ENCODE measurements at places on chromosomes 2 and 18.
A peak's percentile ranks its signal among the peaks of the same experiment; 100 is the strongest.

- DNase-seq, result no peak
Measured at GRCh38 chr2:380772-381171, 92.9 kb upstream of the ALKAL2 start.

DNA sequence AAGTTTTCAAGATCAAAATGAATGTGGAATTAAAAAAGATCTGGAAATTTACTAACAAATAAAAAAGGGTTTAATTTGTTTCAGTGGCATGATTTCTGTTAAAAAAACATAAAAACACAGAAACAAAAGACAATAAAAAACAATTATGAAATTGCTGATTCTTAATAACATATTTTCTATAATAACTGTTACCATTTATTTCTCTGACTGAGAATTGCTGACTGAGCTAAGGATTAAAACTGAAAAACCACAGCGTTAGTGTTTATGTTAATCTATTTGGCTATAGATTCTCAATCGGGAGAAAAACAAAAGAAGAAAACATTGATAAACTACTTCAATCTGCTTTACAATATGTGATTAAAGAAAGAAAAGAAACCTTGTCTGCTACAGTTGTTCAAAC lies 678.6 kb upstream of the ZEB2 start:
- no peak for DNase-seq

GRCh38 chr2:220419647-220420046 lies 792.2 kb downstream of the SLC4A3 start:
- no peak for DNase-seq

DNA sequence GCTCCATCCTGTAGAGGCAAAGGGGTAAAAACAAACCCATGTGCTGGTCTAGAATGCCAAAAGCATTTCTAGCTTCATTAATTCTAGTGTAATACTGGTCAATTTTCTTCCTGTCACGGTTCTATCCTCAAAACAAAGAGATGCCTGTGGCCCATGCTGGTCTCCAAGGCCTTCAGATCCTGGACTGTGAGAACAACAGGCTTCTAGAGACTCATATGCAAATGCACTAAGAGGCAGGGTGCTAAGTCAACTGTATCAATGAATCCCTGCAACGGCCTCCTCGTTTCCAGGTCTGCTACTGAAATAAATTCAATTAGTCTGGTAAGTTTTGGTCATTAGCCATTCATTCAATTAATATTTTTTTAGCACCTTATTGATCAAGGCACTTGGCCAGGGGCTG lies 4.0 kb downstream of the IFT172 start:
- DNase-seq, result no peak

DNA sequence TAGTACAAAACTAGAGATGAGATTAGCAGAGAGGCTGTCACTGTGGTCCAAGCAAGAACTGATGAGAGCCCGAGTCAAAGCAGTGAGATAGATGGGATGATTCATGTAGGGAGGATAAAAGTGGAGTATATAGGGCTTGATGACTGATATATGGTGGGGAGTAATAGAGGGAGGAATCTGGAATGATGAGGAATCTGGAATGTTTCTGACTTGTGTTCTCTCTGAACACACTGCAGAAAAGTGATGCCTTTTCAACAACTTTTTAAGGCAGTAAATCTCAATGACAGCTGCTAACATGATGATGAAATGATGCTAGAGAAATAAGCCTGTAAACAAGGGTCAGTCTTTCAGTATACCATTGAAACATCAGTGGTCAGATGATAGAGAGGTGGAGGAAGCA lies 143.5 kb upstream of the SP5 start:
- DNase-seq, result no peak

DNA sequence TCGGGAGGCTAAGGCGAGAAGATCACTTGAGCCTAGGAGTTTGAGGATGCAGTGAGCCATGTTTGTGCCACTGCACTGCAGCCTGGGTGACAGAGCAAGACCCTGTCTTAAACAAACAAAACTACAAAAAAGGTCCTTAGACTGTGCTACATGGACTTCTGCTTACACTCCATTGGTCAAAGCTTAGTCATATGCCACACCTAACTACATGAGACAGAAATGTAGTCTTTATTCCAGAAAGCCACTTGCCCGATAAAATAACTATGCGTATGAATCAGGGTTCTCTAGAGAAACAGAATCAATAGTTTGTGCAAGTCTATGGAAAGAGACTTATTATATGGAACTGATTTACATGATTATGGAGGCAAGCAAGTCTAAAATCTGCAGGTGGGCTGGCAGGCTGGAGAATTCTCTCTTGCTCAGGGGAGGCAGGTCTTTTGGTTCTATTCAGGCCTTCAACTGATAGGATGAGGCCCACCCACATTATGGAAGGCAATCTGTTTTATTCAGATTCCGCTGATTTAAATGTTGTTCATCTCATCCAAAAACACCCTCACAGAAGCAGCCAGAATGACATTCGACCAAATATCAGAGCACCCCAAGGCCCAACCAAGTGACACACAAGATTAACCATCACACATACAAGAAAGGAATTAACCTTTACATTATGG lies 114.4 kb upstream of the SIX2 start:
- DNase-seq, result no peak

GRCh38 chr2:105393373-105394055 lies 5.3 kb downstream of the FHL2 start:
- DNase-seq, result no peak

DNA sequence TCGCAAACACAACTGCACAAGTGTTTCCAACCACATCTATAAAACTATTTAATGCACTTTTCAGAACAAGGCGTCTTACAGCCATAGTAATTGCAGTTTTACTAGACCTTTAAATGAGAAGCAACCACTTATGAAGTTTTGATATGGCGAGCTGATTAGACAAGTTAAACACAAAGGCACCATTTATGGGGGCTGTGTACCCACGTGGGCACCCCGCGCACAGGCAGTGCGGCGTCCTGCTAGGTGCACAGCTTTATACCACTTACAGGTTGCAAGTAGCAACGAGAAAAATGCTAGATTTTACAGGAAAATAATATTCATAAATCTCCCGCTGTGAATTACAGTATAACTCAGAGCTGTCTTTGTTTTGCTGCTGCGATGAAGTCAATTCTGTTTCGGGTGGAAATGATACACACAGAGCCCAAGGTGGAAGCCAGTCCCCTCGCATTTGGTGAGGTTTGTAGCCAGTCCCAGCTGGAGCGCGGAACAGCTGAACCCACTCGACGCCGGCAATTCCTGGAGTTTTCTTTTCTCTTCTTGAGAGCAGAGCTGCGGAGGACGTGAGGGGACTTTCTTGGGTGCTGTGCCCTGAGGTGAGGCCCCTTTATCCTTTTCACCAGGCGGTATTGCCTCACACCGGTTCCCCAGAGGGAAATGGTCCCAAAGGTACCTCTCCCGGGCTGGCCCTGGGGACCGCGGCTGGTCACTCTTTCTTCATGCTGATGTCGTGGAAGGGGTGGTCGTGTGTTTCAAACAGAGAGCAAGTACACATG lies 76.7 kb downstream of the PTGR3 start:
- DNase-seq, result no peak

GRCh38 chr2:67318563-67318962 lies 78.6 kb upstream of the ETAA1 start:
- DNase-seq, result no peak

DNA sequence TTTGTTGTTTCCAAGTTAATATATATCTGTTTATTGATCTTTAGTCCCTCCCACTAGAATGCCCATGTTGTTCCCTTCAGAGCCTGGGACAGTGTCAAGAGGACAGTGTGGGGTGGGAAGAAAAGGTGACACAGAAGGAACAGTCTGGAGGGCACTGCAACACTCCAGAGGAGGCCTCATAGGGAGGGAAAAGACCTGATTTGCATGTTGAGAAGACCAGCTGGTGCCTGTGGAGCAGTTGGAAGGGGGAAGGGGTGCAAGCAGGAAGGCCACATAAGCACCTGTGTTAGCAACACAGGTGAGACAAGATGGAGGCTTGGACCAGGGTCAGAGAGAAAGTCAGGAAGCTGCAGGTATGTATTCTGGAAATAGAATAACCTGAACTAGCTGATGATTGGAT lies 48.1 kb upstream of the FHOD3 start:
- no peak for DNase-seq

GRCh38 chr18:52749542-52749941 lies 409.5 kb downstream of the DCC start:
- no peak for DNase-seq

DNA sequence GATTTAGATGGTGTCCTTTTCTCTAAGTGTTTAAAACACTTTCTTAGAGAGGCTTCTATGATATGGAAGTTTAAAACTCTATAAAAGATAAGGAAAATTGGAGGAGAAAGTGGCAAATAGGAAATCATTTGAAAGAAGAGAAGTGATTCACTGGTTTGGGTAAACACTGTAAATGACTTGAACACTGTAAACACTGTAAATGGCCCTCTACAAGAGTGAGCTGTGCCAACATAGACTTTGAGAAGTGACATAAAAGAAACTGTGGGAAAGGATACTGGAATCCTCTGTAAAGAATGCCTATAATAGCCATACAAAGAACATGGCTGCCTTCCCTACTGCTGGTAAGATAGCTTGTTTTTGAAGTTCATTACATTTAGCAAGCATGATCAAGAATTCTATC lies 210.9 kb upstream of the SIX3 start:
- no peak for DNase-seq

- no peak for DNase-seq
Measured at GRCh38 chr2:113183703-113184102, 9.9 kb downstream of the PSD4 start.

GRCh38 chr2:148978706-148979105 lies 59.8 kb upstream of the LYPD6B start:
- no peak for DNase-seq

DNA sequence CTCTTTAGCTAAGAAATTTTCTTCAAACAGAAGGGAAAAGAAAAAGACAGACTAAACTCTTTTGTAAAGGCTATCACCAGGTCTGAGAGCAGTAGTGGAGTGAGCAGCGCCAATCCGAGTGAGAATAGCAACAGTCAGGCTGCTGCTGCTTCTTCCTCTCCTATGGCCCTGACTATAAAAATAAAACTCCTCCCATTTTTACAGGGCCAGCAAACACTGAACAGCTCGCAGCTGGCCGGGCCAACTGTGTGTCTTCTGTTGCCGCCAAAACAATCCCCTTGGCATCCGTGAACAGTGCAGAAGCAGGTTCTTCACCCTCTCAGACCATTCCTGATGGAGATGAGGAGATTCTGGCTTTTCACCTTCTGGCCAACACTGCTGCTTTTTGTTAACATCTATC lies 124.5 kb downstream of the CNTNAP5 start:
- DNase-seq, result no peak

DNA sequence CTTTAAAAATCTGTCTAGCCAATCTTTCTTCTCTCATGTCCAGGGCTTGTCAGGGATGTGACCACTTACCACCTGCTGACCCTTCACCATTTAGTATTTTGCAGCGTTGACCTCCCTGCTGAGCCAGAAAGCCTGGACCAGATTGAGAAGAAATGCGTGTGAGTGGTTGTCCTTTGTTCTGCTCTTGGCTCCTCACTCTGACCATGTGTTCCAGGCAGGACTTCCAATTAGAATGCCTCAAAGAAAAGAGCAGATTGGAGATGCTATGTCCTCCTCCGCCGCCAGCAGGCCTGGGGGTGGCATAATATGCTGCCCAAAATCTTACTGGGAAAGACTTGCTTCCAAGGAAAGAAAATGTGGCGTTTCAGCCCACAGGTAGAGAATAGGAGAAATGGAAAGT lies 894.1 kb downstream of the SLC4A3 start:
- no peak for DNase-seq

DNA sequence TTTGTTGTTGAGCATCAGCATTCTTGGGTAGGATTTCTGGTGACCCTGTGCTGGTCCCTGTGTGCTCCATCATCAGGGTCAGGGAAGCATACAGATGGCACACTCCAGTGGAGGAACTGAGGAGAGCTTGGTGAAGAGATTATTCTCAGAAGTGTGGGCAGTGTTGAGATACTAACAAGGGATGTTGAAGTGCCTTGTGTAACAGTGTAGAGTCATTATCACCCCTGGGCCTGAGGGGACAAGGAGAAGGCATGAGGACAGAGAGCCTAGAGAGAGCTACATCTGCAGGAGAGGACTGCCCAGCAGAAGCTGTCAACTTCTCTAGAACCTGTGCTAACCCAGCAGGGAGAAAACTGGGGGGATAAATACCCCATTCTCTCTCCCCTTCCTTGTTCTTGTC lies 189.0 kb downstream of the PLCL1 start:
- DNase-seq, result no peak

DNA sequence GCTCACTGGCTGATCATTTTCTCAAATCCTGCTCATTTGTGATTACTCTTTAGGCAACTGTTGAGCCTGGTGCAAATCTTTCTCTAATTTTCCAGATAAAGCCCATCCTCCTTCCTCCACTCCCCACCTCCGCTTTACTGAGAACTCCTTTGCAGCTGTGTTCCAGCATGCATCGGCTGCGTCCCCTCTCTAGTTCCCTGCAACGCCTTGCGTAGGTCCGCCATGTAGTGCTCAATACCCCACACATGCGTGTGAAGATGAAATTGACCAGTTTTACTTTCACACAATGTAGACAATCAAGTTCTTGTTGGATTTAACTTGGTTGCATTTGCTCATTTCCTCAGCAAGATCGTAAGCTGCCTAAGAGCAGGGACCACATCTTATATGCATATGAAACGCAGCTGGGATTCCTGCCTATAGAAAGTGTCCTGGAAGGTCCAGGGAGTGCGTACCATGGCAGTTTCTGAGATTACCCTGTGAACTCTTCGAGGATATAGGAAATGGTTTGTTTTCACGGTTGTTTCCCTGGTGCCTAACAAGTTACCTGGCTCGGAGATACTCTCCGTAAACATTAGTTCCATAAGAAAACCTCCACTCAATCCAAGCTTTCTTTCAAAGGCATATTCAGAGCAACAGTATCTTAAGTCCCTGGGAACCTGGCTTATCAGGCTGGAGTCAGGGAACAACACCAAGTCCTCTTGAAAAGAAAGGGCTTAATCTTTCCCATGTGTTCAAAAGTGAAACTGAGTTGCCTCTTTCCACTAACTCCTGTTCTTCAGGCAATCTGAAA lies 766.4 kb upstream of the ID2 start:
- DNase-seq, result no peak

DNA sequence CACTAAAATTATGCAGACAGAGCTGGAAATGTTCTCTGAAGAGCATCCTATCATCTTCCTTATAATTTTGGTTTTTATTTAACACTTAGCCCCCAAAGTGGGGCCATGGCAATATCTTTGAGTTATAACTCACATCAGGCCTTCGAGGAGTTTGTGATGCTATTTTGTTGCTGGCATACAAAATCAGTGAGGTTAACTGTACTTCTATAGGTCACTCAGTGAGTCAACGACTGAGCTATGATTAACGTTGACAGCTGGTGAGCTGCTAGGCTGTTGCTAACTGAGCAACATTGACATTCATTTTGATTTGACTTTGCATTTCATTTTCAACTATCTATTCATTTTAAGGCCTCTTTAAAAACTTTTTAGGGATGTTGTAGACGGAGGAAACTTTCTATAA lies 50.0 kb downstream of the GPD2 start:
- DNase-seq, result no peak

GRCh38 chr18:43620936-43621335 lies 343.6 kb upstream of the SYT4 start:
- DNase-seq, result peak; percentile 7
